Stromal cell of bone marrow (primary cell): ENCODE measurements at places on chromosomes 2 and 18.

DNA sequence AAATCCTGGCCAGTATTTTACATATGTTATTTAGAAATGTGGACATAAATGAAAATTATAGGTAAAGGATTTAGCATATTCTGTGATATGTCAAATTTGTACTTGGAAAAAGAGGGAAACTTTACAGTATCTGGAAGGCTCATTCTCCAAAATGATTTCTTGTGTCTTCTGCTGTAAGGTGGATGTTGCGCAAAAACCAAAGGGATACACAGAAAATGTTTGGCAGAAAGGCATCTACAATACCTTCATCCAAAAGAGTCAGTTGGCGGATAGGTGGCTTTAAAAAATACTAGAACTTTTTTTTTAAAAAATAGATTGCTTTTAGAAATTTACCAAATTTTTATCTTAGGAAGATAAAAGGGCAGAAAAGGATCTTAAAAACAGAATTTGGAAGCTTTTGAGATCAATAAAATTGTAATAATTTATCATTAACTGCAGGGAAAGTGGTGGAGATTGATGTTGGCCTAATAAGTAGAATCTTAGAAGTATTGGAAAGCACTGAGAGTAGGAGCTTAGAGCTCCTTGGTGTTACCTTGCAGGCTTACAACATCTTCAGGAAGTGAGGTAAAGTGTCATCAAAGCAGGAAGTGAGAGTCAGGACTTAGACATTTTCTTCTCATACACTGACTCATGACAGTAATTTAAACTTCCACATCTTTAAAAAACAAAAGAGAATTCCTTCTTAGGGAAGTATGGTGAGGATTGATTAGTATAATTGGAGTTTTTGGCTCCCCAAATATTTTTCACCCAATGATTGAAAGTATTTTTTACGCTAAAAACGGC lies 2.1 kb downstream of the NABP1 start:
- peak; percentile 38 for DNase-seq

- DNase-seq: no peak
Observed at GRCh38 chr2:102726128-102727087, 35.4 kb upstream of the TMEM182 start.

DNA sequence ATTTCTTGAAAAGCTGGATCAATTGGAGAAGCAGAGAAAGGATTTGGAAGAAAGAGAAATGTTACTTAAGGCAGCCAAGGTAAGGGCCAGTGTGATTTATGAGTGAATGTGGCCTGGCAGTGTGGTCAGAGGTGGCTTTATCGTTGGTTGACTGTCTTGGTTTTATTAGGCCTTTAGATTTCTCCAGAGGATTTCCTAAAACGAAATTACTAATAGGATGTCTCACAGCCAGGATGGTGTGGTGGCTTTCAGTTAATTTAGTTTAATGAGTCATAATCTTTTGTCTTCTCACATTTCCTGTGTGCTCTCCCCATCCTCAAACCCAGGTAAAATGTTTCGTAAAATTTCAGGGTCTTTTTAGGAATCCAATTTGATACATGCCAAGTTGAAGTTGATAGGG lies 100.8 kb downstream of the TAF4B start:
- no peak for DNase-seq

- DNase-seq: no peak
Observed at GRCh38 chr18:21273568-21273967, 31.5 kb downstream of the GREB1L start.

- DNase-seq: no peak
Observed at GRCh38 chr2:162591403-162592083, 247.0 kb downstream of the KCNH7 start.

GRCh38 chr18:37710726-37711125 lies 145.1 kb upstream of the CELF4 start:
- DNase-seq: no peak

- DNase-seq: no peak
Observed at GRCh38 chr2:33512112-33512511, 35.7 kb downstream of the RASGRP3 start.

DNA sequence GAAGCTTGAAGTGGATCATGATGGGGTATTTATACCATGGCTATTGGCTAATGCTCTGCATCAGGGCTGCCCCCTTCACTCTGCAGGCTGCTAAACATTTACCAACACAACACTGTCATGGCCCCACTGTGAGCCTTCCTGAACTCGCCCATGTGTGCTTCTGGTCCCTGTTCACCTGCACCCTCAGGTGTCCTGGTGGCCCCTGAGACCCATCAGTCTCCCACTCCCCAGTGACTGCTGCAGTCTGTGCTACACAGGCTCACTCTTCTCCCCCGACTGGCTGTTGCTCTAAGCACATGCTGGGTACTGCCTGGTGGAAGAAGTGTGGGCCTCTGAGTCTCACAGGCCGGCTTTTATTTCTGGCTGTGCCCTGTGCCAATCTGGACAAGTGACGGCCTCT lies 183.0 kb upstream of the HS6ST1 start:
- no peak for DNase-seq

DNA sequence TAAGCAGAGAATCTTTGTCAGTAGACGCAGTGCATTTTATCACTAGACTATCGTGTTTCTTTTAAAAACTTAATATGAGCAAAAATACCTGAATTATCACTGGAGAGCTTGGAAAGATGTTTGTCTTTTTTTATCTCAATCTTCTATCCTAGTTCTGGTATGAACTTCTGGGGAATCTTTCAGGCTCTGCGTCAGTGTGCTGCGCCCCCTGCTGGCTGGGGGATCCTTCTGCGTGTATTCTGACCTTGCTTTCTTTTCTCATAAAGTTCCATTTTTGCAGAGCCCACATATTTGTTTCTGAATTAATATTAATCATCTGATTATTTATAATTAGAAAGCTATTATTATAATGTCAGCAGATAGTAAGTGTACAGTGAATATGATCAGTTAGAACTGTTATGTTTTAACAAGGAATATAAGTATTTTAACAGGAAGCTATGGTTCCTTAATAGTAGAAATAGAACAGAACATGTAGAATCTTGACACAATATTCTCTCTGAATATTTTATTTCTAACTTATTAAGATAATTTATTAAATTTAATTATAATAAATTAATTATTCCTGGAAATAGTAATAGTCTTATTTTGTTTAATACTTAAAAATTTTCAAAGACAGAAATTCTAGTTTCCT lies 945.0 kb upstream of the CRIM1 start:
- DNase-seq: peak; percentile 13

DNA sequence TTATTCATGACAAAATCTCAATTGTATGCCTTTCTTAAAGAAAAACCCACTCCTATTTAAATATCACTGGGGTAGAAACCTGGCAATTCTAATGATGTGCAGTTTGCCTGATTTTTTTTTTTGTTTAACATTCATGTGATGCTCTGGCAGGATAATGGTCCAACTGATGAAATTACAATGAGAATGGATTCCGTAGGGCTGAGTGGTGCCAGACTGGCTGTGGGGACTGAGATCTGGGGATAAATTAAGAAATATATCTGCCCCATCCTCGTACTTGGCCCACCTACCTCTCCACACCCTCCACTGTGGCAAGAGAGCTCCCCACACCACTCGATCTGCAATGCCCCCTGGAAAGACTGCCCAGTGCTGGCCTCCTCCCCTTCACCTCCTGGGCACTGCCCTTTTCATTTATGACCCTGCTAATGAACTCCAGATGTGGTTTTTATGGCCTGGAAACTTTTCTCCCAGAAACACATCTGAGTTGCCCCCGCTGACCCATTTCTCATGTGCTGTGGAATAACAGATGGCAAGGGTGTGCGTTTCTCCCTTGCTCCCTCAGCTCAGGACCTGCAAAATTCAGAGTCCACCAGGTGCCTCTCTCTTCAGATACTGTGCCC lies 33.0 kb upstream of the RPL37A start:
- DNase-seq: no peak

DNA sequence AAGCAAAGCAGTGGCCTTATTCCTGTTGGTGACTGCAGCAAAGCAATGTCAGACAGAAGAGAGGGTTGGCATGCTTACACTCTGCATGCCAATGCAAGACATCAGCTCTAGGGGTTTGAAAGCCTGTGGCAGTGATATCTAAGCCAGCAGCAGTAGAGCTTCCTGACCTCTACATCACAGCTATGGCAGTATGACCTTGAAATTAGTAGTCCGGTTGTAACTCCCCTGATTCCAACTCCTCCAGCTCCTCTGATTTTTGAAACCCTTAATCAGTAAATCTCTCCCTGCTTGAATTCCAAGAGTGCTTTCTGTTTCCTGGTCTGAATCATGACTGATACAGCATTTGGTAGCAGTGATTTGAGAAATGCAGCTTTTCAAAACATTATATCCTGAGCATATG lies 60.0 kb upstream of the LRP1B start:
- DNase-seq: no peak

DNA sequence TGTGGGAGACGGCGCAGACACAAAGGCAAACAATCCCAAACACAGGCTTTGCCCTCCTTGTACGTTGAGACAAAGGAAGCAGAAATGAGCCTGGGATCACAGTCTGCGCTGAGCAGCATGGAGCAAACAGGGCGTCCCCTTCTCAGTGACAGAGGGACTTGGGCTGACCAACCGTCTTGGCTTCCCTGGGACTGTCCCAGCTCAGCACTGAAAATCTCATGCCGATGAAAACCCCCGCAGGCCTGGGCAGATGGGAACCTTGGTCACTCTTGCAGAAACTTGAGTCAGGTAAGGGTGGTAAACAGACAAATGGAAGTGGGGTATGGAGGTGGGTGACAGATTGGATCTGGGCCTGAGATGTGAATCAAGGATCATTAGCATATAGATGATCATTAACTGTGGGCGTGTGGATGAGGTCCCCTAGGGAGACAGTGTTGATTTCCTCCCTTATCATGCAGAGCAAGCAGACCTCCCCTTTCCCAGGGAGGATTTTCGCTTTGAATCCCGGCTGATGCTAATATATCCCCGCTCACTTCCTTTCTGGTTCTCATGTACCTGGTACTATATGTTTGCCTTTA lies 19.1 kb upstream of the SH3BP4 start:
- no peak for DNase-seq

- DNase-seq: peak; percentile 15
Observed at GRCh38 chr2:127277028-127277427, 16.9 kb downstream of the ERCC3 start.

DNA sequence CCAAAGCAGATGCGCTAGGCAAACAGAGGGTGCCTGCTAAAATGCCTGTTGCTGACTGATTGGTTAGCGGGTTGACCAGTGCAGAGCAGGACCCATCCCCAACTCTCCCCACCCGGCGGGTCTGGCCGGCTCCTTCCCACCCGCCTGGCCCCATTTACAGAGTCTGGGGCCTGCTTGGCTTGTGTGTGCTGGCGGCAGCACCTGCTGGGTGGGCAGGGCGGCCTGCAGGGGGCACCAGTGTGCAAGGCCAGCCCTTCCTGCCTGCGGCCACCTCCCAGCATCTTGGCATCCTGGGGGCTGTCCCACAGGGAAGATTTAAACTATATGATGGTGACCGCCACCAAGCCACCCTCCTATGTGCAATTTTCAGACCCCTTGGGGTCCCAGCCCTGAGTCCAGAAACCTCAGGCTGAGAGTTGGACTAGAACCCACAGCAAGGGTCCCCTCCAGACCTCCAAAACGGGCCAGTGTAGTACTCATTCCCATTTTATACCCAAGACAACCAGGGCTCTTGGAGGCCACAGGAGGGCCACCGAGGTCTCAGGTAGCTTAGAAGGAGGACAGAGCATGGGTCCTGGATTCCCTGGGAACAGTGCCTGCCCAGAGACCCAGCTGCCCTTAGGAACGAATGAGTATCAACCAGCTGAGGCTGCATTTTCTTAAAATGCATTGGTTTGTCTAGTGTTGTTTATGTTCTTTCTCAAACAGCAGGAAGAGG lies 173.6 kb downstream of the SMAD7 start:
- no peak for DNase-seq

GRCh38 chr2:136246086-136246669 lies 128.2 kb upstream of the CXCR4 start:
- DNase-seq: no peak
